ENCODE measurements at places on chromosomes 7 and 10.
A peak's percentile ranks its signal among the peaks of the same experiment; 100 is the strongest.

DNA sequence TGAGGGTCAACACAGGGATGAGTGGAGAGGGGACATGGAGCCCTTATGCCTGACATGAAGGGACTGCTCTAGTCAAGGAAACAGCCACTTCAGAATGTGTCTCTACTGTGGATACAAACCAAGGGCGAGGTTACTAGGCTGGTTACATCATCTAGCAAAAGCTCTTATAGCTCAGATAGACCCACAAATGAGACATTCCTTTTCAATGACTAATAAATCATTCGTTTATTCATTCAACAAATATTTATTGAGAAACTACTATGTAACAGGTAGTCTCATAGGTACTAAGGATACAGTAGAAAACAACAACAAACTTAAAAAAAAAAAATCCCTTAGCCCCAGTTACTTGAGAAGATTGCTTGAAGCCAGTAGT lies 219.5 kb downstream of the KIAA1217 start:
- DNase-seq: no peak

GRCh38 chr7:98240961-98241673 lies 10.9 kb downstream of the TECPR1 start:
- peak; percentile 6 for DNase-seq

DNA sequence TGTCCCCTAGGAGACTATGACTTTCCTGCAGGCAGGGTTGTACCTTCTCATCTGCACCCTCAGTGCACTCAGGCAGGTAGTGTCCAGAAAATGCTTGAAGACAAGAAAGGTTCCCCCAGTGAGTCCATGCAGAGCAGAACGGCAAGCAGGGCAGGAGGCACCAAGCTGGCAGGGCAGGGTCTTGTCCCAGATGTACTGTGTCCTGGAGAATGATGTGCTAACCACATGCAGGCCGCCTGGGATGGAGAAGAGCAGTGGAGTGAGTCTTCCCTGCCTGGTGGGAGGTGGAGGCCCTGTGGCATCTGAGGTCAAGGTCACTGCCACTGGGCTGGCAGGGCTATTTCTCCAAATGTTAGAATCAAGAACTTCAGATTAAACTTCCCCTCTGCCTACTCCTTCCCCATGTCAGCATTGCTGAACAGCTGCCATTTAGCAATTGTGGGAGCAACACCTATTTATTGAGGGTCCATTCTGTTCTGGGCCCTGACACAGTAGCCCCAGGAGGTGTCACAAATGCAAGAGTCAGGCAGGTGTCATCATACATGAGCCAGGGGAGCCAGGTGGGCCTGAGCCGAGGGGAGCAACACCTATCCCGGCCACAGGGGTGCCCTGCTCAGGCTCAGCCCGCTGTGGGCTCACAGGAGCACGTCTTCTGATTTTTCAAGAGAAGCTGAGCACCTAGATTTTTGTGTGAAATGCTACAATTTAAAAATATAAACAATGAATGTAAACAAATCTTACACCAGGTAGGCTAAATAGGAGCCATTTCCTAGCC lies 34.1 kb downstream of the PTPRE start:
- no peak for DNase-seq

DNA sequence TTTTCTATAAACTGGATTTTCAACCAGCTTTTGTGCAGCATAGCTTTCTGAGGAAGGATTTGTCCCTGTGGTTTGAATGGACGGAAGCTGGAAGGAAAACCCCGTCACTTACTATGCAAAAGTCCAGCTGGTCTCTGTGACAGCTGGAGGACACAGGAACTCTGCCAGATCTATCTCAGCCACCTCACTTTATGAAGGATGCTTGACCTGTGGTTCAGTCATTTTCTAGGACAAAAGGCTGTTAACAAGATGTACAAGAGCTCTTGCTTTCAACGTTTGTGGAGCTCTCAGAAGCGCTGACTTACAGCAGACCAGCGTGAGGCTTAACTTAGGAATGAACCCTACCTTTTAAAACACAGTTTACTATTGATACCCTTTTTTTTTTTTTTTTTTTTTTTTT lies 90.8 kb downstream of the CREM start:
- DNase-seq: no peak

- no peak for DNase-seq
These were observed 38.4 kb downstream of the DIP2C start for GRCh38 chr10:650886-651615.

DNA sequence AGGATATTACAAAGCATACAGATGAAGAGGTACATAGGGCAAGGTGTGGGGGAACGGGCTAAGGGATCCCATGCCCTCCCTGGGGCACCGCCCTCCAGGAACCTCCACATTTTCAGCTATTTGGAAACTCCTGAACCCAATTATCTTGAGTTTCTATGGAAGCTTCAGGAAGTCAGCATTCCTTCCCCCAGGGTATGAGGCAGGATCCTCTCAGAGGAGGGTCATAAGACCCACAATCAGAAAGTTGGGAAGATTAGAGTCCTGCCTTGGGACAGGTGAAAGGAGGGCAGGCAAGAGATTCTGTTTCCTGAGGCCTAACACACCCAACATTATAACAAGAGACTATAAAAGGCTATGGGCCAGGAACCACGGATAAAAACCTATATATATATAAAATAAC lies 98.0 kb downstream of the RALA start:
- DNase-seq: no peak

DNA sequence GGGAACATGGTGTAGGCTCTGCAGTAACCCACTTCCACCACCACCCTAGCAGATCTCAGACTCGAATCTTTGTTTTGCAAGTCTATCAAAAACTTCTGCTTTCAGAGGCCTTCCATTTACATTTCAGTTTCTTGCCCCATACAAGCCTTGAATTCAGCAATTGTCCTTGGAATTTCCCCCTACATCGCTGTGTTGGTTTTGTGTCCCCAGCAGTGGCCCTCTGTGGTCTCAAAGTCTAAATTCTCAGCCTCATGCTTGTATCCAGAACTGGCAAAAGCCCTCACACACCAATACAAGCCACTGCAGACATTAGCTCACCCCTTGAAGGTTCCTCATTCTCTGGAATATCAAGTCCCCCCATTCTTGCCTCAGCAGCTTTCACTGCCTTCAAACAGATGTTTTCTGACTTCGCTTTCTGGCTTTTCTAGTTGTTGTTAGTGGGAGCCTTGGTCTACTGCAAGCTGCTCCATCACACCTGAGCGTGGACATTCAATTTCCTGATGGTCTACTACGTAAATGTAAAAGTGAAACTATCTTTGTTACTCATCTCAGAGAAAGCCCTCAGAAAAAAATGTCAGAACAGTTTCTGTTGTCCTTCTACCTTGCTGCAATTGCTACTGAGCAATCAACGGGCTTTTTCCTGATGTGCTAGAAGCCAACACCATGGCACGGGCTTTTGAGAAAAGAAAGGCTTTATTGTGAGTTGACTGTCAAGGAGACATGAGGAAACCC lies 1.8 kb upstream of the NUB1 start:
- no peak for DNase-seq

DNA sequence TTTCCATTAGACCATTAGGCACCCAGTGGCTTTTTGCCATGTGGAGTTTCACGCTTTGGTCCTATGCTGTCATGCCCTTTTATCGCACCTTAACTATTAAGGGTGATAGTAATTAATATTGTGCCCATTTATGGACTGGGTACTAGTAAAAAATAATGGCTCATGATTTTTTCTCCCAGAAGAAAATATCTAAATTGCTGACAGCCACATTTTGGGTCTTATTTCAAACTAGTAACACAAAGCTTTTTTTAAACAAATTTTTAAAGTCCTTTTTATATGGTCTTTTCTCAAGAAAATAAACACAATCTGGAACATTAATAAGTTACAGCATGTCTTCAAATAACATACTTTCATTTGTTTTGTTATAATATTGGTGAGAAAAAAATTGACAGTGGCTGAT lies 179.7 kb downstream of the ANKRD7 start:
- no peak for DNase-seq

GRCh38 chr10:21860718-21861117 lies 142.8 kb downstream of the DNAJC1 start:
- DNase-seq: no peak

DNA sequence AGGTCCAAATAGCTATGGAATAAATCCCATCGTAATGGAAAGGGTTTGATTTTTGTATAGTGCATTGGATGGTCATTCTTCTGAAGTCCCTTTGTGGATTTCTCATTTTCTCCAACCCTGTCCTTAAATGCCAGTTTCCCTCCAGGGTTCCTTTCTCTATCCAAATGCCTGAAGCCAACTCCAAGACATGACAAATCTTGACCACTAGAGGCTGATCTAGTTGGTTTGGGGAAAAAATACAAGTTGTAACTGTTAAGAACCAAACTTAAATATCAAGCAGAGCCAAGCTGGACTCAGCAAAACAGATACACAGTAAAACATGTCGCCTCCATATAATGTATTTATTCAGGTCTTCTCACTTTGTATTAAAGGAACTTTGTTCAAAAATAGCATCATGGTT lies 28.7 kb downstream of the FRMD4A start:
- DNase-seq: no peak

DNA sequence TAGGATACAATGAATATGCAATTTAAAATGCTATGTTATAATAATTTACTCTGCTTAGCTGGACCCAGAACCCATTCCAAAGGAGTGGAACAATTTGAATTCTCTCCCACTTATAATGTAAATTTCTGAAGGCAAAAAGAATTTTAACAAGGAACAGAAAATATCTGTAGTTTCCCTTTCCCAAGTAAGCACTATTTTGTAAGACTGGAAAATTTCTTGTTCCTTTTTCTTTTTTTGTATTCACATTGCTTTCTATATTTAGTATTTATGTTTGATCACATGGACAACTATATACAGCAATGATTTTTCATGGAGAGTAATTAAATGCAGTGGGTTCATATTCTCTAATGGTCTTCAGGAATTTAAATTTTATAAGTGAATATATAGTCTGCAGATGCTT lies 127.4 kb downstream of the GPR85 start:
- no peak for DNase-seq

- DNase-seq: no peak
These were observed 327.3 kb downstream of the ADARB2 start for GRCh38 chr10:1410032-1410431.

GRCh38 chr7:97167176-97167575 lies 49.7 kb downstream of the SDHAF3 start:
- no peak for DNase-seq

- no peak for DNase-seq
These were observed 49.3 kb downstream of the PNLIPRP2 start for GRCh38 chr10:116669832-116670644.

DNA sequence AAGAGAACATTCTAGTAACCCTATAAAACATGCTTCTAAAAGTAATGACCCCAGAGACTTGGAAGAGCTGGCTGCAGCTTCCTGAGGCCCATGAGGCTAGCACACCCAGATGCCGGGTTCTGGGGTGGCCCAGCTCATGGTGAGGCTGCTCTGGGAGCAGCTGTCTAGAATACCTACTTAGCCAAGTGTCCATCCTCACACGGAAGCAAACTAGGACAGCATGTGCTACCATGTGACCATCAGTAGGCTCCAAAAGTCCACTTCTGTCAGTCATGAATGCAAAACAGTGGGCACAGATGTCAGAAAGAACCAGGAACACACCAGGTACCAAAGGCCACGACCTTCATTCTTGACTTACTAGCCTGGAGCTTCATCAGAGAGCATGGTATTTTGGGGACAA lies 32.4 kb downstream of the CTBP2 start:
- DNase-seq: no peak

DNA sequence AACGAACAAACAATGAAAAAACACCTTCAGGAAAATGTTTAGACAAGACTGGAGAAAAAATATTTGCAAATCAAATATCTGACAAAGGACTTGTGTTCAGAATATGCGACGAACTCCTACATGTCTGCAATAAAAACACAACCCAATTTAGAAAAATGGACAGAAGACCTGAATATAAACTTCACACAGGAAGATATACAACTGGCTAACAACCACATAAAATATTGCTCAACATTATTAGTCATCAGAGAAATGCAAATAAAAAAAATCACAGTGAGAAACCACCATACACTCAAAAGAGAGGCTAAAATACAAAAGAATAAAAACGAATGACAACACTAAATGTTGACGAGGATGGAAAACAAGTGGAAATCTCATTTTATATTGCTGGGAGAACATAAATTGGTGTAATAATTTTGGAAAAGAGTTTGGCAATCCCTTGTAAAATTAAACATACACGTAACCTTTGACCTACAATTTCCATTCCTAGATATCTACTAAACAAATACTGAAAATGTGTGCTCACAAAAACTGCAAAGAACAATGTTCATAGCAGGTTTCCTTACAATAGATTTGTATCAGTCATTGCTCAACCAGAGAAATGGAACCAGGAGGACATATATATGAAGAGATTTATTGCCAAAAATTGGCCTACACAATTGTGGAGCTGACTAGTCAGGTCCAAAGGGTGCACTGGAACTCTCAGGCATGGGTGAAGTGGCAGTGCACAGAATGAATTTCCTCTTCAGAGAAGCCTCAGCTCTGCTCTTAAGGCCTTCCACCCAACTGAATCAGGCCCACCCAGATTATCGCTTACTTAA lies 82.9 kb upstream of the OGDHL start:
- DNase-seq: no peak

Measured in activated naive CD4-positive, alpha-beta T cell treated with Interleukin-2 at 50 U/mL for 16 hours (primary cell).